ENCODE measurements at places on chromosomes 12 and 14. TPM values are rescaled to one million over a fixed set of nuclear protein-coding genes. Genes with fewer than 3 reads are reported as not detected.

The GDF3 gene
- total RNA-seq: not detected

The C12orf54 gene
- not detected for total RNA-seq

The TSHR gene
- not detected for total RNA-seq

The TM7SF3 gene
- total RNA-seq: 35.4 TPM

The ERO1A gene
- total RNA-seq: 36.7 TPM

The PDZRN4 gene
- total RNA-seq: not detected

The KLHL33 gene
- 0.61 TPM for total RNA-seq

The SOX5 gene
- 3.0 TPM for total RNA-seq

The GYS2 gene
- total RNA-seq: not detected

The RTL1 gene
- not detected for total RNA-seq

The KRT74 gene
- total RNA-seq: not detected

The SLC25A47 gene
- total RNA-seq: not detected

The SLC16A7 gene
- total RNA-seq: 227 TPM

The PTCSC3 gene
- total RNA-seq: not detected

The CDCA3 gene
- 1.00 TPM for total RNA-seq

The CDCA4 gene
- total RNA-seq: 2.6 TPM

The LTBP2 gene
- total RNA-seq: 23.6 TPM

The INHBC gene
- total RNA-seq: not detected

The MSI1 gene
- total RNA-seq: 8.7 TPM

The NDUFA12 gene
- 323 TPM for total RNA-seq

The SIX6 gene
- not detected for total RNA-seq

The TAS2R7 gene
- not detected for total RNA-seq

The NAB2 gene
- 11.0 TPM for total RNA-seq

The SRP54 gene
- 37.3 TPM for total RNA-seq

The USP44 gene
- total RNA-seq: 0.20 TPM

The EML1 gene
- 34.9 TPM for total RNA-seq

The MARCHF9 gene
- total RNA-seq: 18.9 TPM

The ZNF84 gene
- total RNA-seq: 13.5 TPM

The ADGRD1 gene
- 64.0 TPM for total RNA-seq

The KRT3 gene
- total RNA-seq: not detected

The PUS1 gene
- 10.0 TPM for total RNA-seq

The FIGNL2 gene
- total RNA-seq: 0.40 TPM

The CACNA2D4 gene
- 1.3 TPM for total RNA-seq

The KRT79 gene
- total RNA-seq: not detected

The CMKLR1 gene
- total RNA-seq: 7.0 TPM

The KRT77 gene
- not detected for total RNA-seq

The PLCZ1 gene
- not detected for total RNA-seq

The HOXC13 gene
- total RNA-seq: not detected

The NID2 gene
- 77.4 TPM for total RNA-seq

The OR4L1 gene
- total RNA-seq: not detected

The NCAPD2 gene
- 12.0 TPM for total RNA-seq

The PRH2 gene
- not detected for total RNA-seq

The LRIG3 gene
- 6.8 TPM for total RNA-seq

Measured in heart left ventricle (tissue), 16 donors.